GM10248 (cell line): ENCODE measurements at places on chromosomes 13 and 19.

DNA sequence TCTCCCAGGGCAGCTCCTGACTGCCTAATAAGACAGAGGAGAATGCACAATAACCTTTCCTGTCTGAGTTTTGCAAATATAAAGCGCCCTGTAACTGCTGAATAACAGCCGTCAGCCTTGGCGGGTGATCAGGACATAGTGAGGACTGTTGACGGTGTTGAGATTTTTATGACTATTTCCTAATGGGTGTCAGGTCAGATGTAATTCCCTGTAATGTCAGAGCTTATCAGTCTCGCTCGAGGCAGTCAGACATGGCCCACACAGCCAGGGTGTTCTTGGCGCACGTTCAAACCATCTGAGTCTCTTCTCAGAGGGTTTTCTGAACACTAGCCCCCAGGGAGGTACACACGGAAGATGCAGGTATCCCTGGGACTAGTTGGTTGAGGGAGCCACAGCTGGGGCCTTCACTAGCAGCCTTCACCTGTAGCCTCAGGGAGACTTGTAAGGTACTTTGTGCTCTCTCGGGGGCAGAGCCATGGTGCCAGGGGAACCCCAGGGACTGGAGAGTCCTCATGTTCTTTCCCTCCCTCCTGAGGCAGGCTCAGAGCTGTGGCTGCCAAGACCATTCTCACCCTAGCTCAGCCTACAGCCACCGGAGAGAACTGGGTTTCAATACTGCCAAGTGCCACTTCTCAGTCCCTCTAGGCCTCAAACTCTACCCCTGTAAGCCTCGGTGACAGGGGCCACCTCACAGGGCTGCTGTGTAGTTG lies 213.1 kb downstream of the UQCRFS1 start:
- DNase-seq: no peak

DNA sequence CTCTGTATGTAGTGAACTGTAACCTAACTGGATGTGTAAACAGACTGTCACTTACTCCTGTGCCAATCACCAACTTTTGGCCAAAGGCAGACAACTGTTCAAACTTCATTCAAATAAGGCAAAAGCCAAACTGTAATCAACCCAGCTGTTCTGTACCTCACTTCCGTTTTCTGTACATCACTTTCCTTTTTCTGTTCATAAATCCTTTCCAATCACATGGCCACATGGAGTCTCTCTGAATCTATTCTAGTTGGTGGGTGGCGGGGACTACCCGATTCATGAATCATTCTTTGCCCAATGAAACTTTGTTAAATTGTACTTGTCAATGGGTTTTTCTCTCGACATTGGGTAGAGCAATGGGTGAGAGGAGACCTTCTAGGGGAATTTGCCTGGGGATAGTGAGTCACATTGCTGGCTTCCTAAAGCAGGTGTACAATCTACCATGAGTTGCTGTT lies 178.3 kb upstream of the RFC3 start:
- peak; percentile 29 for DNase-seq

DNA sequence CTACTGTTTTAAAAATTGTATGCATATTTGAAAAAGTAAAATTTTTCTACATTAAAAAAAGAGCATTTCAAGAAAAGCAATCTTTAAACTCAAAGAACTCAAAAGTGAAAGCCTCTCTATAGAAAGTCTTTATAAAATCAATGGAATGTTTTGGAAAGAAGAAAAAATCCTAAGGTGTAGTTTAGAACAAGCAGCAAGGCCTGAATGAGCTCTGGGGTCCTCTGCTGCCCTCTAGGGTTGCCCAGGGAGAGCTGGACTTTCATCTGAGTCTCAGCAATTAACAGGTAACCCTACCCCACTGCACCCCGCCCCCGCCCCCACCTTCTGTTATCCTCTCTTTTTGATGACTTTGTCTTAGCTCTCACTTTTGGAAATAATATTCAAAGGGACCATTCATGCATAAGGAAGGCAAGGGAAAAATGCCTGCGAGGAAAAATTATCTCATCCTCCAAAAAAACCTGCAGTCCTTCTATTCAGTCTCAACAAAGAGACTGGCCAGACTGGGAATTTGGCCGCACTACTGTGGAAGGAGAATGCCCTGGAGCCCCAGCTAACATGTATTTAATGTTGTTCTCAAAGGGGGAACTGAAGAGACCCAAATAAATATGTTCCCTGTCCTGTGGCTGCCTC lies 24.1 kb downstream of the SLC25A30 start:
- DNase-seq: peak; percentile 59

DNA sequence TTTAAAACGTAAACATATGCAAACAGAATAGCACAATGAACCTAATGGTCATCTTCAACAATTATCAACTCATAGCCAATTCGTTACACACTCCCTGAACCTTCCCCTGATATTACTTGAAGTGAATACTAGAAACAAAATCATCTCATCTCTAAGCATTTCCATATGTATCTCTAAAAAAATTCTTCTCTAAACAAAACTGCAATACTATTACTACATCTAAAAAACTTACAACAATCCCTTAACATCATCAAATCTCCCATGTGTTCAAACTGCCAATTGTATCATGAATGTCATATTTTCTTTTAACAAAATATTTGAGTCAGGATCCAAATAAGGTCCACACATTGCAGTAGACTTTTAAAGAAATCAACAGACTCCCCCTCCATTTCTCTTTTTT lies 61.4 kb downstream of the FRY start:
- DNase-seq: no peak

DNA sequence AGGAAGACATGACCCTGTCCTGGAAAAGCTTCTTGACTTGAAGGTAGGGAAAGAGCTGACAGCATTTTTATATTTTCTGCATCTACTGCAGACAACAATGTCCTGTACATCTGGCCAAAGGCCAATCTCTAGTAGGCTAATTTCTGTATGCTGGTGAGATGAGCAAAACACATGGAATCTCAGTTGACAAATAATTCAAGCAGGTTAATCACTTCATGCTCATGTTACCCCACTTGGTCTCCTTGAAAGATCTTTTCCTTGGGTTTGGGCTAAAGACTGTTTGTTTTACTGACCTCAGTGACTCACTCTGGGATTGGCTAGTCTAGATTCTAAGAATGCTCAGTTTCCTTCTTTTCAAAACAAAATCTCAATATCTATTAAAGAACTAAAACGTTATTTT lies 298.8 kb downstream of the LMO7 start:
- no peak for DNase-seq

DNA sequence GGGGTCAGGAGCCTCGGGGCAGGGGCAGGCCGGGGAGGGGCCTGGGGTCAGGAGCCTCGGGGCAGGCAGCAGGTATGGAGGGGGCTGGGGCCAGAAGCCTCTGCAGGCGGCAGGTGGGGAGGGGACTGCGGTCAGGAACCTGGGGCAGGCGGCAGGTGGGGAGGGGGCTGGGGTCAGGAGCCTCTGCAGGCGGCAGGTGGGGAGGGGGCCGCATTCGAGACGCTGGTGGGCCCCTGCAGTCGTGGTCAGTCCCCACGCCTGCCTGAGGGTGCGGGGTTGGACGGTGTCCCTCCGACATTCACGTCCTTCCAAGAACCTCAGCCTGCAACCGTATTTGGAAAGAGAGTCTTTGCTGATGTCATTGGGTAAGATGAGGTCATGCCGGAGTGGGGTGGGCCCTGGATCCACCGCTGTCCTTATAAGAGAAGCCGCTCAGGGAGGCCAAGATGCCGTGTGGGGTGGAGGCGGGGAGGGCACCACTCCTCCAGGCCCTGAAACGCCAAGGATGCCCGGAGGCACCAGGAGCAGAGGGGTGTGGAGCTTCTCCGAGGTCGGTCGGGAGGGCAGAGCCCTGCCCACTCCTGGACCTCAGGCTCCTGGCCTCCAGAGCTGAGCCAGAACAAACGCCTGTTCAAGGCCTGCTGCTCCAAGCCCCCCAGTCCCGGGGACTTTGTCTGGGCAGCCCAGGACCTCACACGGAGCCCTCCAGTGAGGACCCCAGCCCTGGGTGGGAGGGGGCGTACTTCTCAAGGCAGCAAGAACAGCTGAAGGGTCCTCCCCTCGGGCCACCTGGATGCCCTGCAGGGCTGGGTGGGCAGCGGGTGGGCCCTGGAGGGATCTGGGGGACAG lies 30.1 kb downstream of the PIP5K1C start:
- no peak for DNase-seq

GRCh38 chr13:62035981-62036380 lies 620.3 kb upstream of the PCDH20 start:
- no peak for DNase-seq

DNA sequence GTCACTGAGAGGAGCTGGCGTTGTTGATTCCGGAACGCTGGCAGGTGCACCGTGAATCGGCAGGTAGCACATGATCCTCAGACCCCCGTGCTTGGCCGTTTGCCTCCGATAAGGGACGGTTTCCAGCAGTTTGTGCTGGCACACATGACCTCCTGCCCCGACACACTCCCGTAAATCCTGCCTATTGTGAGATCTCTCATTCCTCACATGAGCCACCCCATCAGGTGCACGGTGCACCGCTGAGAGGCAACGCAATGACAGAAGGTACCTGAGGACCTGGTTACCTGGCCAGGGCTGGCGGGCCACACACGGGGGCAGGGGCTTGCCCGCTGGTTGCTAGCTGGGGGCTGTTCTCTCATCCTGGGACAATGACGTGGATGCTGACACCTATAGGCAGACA lies 2.1 kb upstream of the ADPRHL1 start:
- DNase-seq: no peak

DNA sequence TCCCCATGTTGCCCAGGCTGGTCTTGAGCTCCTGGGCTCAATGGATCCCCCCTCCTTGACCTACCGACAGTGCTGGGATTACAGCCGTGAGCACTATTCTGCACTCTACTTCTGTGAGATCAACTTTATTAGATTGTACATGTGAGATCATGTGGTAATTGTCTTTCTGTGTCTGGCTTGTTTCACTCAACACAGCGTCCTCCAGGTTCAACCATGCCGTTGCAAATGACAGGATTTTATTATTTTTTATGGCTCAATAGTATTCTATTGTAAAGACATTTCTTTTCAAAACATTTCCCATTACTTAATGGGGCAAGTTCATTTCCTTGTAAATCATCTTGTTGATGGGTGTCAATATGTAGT lies 1.5 kb upstream of the OBI1 start:
- no peak for DNase-seq

GRCh38 chr19:16268676-16269319 lies 55.8 kb upstream of the KLF2 start:
- no peak for DNase-seq

DNA sequence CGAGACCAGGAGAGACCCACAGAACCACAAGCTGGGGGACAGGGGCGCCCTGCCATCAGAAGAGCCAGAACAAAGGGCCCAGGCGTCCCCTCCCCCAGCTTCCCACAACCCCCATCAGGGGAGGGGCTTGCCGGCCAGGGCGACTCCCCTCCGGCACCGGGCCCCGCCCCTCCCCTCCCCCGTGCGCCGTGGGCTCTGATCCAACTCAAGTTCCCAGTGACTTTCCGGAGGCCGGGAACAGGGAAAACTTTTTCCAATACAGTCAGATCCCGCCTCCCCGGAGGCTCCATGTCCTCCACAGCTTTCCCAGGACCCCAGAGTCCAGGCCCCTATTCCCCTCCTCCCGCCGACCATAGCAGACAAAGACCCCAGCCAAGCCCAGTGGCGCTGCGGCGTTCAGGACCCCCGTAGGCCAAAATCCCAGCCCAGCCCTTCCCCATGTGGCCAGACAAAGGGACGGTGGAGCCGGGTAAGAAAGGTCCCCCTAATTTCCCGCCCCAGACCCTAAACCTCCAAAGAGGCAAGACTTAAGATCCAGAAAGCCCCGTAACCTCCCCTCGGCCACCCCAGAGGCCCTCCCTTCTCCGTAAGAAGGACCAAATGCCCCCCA lies 673 bp downstream of the TEAD2 start:
- DNase-seq: peak; percentile 37

GRCh38 chr13:40064154-40065097 lies 409.0 kb downstream of the COG6 start:
- no peak for DNase-seq

DNA sequence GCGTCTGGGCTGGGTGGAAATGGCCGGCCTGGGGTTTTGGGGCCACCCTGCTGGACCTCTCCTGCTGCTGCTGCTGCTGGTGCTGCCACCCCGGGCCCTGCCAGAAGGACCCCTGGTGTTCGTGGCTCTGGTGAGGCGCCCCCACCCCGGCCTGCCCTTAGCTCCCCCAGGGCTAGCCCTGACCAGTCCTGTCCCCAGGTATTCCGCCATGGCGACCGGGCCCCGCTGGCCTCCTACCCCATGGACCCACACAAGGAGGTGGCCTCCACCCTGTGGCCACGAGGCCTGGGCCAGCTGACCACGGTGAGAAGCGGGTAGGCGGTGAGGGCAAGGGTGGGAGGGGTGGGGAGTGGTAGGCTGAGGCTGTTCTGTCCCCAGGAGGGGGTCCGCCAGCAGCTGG lies at the start of gene ACP4:
Gene ACP4, plus strand, starts transcription at position 20 of the 400 bp plus-strand sequence. Its CDS starts 0 bp downstream, at position 20.
- no peak for DNase-seq

DNA sequence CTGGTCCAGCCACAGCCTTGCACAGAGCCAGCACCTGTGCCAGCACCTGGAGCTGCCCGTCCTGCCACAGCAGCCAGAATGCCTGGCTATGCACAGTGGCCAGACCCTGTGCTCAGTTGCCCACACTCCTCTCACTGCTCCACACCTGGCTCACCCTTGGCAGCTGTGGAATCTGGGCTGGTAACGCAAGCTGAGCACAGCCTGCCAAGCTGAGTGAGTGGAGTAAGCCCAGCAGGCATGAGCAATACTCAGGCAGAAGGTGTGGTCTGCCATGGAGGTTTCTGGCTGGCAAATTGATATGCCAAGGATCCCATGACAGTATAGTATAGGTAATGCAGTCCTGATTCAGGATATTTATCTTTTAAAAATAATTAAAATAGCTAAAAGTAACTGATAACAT lies 122.2 kb downstream of the PCDH9 start:
- no peak for DNase-seq

GRCh38 chr13:80251403-80251802 lies 89.5 kb downstream of the SPRY2 start:
- no peak for DNase-seq

DNA sequence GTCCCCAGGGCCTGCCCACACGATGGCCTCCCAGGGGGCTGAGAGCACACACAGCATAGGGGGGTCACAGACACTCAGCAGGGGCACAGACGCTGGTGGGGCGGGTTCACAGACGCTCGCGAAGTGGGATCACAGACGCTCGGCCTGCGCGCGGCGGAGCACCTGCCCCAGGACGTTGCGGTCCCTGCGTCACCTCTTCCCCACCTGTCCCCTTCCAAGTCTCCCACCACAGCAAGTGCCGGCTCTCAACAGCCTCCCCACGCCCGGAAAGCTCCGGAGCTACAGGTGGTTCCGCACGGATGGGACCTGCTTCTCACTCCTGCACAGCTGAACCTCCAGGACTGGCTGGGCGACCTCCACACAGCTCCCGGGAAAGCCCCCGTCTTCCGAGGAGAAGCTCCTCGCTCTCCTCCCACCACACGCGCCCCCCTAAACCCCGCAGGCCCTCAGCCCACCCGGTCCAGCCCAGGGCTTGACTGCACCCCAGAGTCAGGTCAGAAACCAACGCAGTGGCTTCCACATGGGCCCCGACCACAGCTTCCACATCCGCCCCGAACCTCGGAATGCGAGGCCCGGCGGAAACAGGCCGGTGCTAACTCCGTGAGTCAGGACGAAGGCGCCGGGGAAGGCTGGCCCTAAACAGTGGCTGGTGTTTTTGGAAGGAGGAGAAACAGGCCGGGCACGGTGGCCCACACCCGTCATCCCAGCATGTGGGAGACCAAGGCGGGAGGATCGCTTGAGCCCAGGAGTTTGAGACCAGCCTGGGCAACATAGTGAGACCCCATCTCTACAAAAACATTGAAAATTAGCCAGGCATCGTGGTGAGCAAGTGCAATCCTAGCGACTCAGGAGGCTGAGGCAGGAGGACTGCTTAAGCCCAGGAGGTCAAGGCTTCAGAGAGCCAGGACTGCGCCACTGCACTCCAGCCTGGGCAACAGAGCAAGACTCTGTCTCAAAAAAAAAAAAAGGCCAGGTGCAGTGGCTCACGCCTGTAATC lies 16.5 kb downstream of the BTBD2 start:
- DNase-seq: no peak

GRCh38 chr13:25529425-25529824 lies 157.7 kb downstream of the ATP8A2 start:
- DNase-seq: no peak
